GDM1 (cell line): ENCODE measurements at places on chromosomes 2 and 18.

DNA sequence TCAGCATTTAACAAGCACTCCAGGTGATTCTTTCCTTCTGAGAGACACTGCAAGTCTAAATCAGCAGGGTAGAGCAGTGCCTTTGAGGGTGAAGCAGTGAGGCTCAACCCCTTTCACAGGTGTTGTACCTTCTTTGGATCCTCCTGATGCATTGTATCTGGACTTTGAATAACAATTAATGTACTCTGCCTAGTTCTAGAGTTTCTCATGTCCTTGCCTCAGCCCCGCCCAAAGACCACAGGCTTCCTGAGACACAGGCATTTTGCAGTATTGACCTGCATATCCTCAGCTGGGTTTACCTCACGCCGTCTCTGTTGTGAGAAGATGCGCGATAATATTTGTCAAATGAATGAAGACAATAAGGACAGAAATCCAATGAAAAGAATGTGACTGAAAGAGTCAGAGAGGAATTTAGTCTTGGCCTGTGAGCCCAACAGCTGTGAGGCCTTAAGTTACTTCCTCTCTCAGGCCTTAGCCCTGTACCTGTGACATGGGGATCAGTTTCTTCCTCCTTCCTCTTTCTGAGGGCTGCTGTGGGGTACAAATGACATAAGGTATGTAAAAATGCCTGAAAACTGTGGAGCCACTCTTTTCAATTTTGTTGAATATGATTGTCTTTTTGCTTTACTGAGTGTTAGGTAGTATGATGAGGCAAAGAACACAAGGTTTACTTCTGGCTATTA is 43.7 kb downstream of the WIPF1 start:
- no peak for DNase-seq

DNA sequence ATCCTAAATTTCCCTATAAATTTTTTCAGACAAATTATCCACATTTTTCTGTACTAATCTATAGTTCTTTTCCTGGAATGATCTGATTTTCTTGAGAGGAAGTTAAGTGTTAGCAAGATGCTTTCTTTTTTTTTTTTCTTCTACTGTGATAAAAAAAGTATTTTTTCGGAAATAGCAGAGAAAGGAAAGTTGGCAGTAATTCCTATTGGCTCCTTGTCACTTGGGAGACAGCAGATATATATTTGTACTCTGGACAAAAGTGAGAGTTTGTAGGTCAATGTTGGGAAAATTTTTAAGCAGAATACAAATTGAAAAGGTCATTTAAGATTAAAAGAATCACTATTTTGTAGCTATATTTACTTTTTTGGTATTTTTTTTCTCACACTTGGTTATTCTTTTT is 635.7 kb upstream of the NRXN1 start:
- DNase-seq: no peak

- no peak for DNase-seq
Measured at GRCh38 chr2:28395334-28396061, 2.8 kb downstream of the FOSL2 start.

DNA sequence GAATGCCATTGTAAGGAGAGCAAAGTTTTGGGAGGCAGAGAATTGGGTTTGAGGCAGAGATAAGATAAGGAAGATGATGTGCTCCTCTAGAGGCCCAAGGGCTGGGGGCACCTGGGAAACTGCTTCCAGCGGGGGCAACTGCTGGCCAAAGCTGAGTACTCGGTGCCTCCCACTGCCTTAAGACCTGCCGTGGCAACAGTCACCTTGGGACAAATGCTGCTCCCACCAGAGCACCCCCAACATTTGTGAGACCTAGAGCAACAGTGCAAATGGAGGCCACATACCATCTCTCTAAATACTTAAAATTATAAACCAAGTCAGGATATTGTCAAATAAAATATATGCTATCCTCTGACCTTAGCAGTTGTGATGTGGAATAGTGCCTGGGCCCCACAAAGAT is 127.1 kb downstream of the CAPN13 start:
- no peak for DNase-seq

DNA sequence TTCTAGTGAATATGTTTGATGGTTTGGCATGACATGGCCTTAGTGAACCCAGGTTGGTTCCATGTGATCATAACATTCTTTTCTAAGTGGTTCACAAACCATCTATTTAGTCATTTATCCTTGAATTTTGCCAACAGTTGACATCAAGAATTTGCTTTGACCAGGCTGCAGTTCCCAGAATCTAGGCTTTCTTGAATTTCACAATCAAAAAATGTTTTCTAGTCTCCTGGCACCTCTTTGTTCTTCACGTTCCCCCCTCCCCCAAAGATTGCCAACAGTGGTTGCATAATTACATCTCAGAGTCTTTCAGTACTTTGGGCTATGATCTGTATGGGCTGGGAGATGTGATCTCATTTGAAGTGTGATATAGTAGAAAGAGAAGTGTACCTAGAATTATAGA is 124.0 kb downstream of the GATA6 start:
- DNase-seq: no peak
